Endodermal cell (in vitro differentiated cells): ENCODE measurements at places on chromosomes 12 and 14. TPM values are rescaled to one million over a fixed set of nuclear protein-coding genes. Genes with fewer than 3 reads are reported as not detected.

The MSRB3 gene
- 0.45 to 2.1 TPM (median 1.5 TPM) in 3 replicates for total RNA-seq

DNA sequence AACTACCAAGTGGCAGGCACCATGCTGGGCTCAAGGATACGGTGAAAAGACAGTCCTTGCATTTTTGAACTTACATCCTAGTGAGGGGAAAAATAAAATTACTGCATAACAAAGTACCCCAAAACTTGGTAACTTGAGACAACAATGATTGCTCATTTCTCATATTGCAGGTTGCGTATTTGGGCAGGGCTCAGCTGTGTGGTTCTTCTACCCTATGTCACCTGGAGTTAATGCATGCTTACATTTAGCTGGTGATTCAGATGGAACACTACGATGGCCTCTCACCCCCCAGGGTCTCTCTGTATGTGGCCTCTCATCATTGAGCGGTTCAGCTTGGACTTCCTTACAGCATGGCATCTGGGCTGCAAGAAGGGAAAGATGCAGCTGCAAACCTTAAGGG, 60.7 kb upstream of the RBM19 start:
- no peak for DNase-seq
- H3K36me3 ChIP-seq, result no peaks in the 10 kb centered on the region
- no peaks in the 10 kb centered on the region for H3K4me1 ChIP-seq
- no peak overlapping the region for H3K4me3 ChIP-seq

GRCh38 chr12:128091101-128091720, 175.8 kb upstream of the TMEM132C start:
- H3K27me3 ChIP-seq, result no peaks in the 10 kb centered on the region
- H3K4me3 ChIP-seq, result no peak overlapping the region
- H3K27ac ChIP-seq, result no peak overlapping the region
- no peaks in the 10 kb centered on the region for H3K4me1 ChIP-seq
- peak; percentile 33 for DNase-seq

GRCh38 chr12:55280991-55281390, 15.4 kb downstream of the OR6C6 start:
- H3K36me3 ChIP-seq, result no peaks in the 10 kb centered on the region
- no peak overlapping the region for H3K27ac ChIP-seq
- H3K4me3 ChIP-seq, result no peak overlapping the region
- H3K27me3 ChIP-seq, result no peaks in the 10 kb centered on the region
- DNase-seq, result no peak

GRCh38 chr14:59490756-59491155, 6.4 kb downstream of the JKAMP start:
- no peak for DNase-seq
- H3K27me3 ChIP-seq, result no peaks in the 10 kb centered on the region
- H3K27ac ChIP-seq, result no peak overlapping the region

GRCh38 chr14:90562652-90563051, 165.8 kb downstream of the CALM1 start:
- H3K4me3 ChIP-seq, result no peak overlapping the region
- H3K27me3 ChIP-seq, result no peaks in the 10 kb centered on the region
- H3K27ac ChIP-seq, result no peak overlapping the region

DNA sequence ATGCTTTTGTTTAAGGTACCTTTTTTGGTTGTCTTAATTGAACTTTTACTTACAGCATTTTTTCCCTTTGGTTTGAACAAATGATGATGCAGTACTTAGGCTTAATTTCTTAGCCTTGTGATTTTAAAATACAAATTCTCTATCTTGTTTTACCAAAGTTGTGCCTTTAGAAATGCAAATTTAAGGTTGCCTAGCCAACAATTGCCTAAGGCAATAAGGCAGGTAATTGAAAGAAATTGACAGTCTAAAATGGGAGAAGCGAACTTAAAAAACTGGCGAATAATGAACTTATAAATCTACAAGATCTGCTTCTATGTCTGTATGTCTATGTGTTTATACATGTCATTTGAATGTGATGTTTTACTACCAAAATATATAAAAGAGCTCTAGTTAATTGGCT, 23.6 kb upstream of the CD69 start:
- no peak for DNase-seq
- no peaks in the 10 kb centered on the region for H3K36me3 ChIP-seq
- H3K27me3 ChIP-seq, result no peaks in the 10 kb centered on the region
- no peaks in the 10 kb centered on the region for H3K4me1 ChIP-seq
- H3K27ac ChIP-seq, result no peak overlapping the region
- H3K4me3 ChIP-seq, result no peak overlapping the region

- no peaks in the 10 kb centered on the region for H3K4me1 ChIP-seq
- no peak overlapping the region for H3K4me3 ChIP-seq
- no peak overlapping the region for H3K27ac ChIP-seq
- H3K36me3 ChIP-seq, result no peaks in the 10 kb centered on the region
These were observed 704.2 kb upstream of the TMEM132C start for GRCh38 chr12:127562816-127563215.

The PRR4 gene
- total RNA-seq, result 1.2 to 3.8 TPM (median 2.6 TPM) in 3 replicates

GRCh38 chr12:69065775-69066174, 132.8 kb upstream of the CPM start:
- H3K4me1 ChIP-seq, result peaks cover 8% of the 10 kb centered on the region
- H3K27me3 ChIP-seq, result no peaks in the 10 kb centered on the region

GRCh38 chr12:89514751-89515150, 9.8 kb downstream of the GALNT4 start:
- no peak overlapping the region for H3K4me3 ChIP-seq
- no peaks in the 10 kb centered on the region for H3K36me3 ChIP-seq
- H3K4me1 ChIP-seq, result peaks cover 2% of the 10 kb centered on the region
- no peaks in the 10 kb centered on the region for H3K27me3 ChIP-seq

DNA sequence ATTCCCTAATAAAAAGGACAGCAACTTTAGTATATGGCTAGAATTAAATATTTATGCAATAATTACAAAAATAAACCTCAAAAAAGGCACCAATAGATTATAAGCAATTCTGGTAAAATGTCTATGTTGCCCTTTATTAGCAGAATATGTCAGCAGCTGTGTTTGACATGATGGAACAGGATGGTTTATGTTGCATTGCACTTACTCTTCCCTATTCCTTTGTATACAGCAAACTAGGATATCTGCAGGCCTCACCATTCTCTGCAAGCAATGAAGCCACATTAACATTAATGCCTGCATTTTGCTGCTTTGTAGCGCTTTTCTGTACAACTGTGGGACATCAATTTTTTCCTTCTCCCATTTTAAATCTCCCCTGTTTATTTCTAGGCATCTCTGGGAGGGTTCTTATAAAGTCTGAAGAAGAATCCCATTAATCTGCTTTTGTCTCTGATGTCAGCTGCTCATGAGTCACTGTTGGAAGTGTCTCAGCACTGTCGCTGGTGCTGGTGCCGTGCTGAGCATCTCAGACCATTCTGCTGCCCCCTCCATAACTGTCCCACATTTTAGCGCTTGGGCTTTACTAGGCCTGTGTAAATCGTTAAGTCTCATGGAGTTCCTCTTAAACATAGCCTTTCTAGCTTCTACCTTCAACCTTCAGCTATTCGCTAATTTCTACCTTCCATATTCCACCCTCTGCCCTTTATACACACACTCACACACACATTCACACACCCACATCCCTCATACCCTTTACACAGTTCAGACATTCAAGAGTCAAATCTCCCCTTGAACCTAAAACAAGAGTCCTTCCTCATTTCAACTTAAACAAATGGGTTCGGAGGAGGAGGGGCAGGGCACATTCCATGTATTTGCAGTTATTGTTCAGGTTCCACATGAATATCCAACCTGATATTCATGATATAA, 64.4 kb upstream of the TRHDE start:
- peak overlapping the region; percentile 84 for H3K27ac ChIP-seq
- DNase-seq, result no peak
- no peak overlapping the region for H3K4me3 ChIP-seq

The DNAI7 gene
- total RNA-seq, result 1.6 to 2.2 TPM (median 1.9 TPM) in 3 replicates

DNA sequence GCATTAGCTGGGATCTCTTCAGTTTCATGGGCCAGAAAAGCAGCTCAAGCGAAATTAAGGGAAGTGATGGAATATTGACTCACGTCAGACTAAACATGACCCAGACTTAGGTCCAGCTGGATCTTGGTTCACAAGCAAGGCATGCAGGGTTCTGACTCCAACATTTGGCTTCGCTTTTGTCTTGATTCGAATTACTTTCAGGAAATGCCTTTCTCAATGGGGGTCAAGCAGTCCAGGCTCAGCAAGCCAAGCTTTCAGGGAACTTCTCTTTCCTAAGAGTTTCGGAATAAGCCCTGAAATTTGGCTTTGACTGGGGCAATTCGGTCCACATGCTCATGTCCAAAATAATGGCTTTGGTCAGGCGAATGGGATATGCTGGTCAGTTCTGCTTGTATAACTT, 678.7 kb upstream of the TMEM132C start:
- H3K27me3 ChIP-seq, result no peaks in the 10 kb centered on the region
- DNase-seq, result no peak
- H3K4me1 ChIP-seq, result peaks cover 14% of the 10 kb centered on the region
- no peak overlapping the region for H3K27ac ChIP-seq
